ENCODE measurements at places on chromosomes 5 and 9.

GRCh38 chr5:177310757-177311391 lies 824 bp downstream of the MXD3 start:
- no peak for DNase-seq

DNA sequence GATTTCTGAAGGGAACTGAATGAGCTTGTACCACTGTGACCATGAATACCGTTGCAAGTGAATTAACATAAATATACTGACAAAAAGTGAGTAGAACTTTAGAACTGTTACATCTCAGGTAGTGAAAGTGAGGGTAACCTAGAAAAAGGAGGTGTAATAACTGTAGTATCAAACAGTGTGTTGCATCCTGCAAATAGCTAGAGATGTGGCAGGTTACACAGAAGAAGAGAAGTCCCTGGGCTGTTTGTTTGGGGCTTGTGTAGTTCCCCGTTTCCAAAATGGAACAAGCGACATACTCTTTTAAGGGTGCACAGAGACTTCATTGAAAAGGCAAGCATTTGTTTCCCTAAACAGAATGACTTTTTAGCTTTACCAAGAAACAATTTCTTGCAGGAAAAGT lies 214.8 kb downstream of the NR3C1 start:
- no peak for DNase-seq

DNA sequence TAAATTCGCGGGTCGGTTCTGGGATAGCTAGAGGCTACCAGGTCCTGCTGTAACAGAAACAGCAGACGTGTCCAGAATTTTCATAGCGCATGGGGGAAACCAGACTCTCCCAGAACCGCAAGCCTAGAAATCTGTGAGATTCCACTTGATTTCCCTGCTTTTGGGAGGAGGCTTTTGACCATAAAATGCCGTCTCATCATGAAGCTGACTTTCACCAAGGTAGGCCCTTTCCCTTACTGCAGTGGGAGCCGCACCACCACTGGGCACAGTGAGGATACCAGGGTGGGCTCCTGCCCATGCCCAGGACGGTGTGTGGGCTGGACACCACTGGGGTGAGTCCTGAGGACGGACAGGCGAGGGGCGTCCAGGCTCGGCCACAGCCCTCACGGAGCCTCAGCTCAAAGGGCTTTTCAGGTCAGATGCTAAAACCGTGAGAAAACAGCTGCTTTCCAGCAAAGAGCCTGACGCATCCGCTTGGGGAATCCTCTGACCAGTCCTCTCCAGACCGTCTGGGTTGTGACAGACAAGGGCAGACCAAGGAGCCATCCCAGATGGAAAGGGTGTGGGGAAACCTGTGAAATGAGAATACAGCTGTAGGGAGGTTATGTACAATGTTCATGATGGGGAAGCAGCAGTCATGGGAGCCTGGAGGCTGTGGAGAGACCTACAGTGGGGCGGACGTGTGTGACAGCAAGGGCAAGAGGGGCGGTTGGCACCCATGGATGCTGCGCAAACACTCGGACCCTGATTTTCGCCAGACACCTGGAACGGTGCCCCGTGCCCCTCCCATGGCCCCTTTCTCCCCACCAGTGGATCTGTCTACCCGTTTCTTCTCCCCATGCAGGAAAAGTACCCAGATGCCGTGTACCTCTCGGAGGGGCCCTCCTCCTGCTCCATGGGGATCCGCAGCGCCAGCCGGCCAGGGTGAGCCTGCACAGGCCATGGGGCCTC lies 59.2 kb downstream of the IPPK start:
- no peak for DNase-seq

- DNase-seq = peak; percentile 44
Observed at GRCh38 chr5:134184155-134185135, 7.7 kb upstream of the SKP1 start.

- no peak for DNase-seq
Observed at GRCh38 chr5:42612750-42613366, 143.8 kb upstream of the CCDC152 start.

DNA sequence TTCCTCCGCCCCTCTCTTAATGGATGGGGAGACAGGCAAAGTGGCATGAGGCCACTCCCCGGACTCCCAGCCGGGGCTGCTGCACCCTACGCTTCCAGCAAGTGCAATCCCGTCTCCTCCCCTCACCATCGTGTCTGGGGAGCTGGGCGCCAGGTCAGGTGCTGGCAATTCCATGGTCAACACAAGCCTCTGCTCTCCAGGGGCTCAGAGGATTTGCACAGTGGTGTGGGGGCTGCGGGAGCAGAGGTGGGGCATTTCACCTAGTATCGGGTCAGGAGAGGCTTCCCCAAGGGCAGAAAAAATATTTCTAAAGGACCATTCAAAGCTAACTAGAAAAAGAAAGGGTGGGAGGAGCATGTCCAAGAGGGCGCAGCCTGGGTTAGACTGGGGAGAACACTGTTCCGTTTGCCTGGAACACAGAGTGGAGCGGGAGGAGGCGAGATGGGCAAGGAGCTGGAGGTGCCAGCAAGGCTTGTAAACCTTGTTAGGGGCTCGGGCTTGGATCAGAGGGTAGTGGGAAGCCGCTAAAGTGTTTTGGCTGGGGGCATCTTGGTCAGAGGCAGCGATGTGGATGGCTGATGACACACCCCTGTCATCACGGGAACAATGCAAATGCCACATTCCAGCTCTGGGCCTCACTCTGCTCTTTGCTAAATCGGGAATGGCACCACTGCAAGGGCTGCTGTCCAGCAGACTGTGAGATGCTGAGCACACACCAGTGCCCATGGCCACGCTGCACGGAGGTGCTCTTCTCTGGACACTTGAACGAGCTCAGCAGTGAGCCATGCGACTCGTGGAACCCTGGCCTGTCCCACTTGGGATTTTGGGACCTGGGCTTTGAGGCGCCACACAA lies 191.7 kb downstream of the CDK5RAP2 start:
- no peak for DNase-seq

DNA sequence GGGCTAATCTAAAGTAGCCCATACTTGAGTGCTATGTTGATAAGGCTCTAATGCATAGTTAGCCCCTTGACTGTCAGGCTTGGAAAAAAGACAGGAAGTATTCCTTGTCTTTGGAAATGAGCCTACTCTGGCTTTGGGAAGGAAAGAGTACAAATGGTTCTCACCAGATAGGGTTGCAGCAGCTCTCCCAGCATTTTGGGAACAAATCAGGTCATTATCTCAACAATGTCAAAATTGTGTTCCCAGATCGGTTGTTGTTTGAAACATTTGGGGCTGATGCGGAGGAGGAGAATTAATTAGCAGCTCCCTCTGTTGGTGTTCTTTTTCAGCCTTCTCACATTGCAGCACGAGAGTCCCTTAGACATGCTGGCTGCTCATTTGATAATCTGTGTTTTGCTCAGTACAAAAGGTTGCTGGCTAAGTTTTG lies 294.7 kb upstream of the DMRT1 start:
- DNase-seq = no peak

DNA sequence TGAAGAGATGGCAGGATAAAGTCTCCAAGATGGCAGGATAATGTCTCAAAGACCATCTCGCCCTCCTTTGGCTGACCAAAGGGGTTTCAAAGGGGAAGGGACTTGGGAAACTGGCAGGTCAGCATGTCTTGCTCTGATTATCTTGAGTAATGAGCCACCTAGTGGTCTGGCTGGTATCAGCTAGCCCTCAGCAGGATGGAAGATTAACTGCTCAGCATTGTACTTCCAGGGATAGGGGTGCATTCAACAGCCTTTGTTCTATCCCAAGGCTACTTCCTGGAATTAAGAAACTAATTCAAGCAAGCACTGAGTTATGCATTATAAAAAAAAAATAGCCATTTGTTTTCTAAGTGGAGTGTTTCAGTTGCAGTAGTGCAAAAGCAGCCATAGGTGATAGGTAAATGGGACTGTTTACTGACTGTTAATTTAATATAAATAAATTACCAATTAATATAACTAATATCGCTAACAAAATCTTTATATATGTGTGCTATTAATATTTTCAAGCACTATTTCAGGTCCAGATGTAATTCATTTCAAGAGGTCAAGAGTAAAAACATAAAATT lies 555.5 kb downstream of the CDH9 start:
- DNase-seq = no peak

DNA sequence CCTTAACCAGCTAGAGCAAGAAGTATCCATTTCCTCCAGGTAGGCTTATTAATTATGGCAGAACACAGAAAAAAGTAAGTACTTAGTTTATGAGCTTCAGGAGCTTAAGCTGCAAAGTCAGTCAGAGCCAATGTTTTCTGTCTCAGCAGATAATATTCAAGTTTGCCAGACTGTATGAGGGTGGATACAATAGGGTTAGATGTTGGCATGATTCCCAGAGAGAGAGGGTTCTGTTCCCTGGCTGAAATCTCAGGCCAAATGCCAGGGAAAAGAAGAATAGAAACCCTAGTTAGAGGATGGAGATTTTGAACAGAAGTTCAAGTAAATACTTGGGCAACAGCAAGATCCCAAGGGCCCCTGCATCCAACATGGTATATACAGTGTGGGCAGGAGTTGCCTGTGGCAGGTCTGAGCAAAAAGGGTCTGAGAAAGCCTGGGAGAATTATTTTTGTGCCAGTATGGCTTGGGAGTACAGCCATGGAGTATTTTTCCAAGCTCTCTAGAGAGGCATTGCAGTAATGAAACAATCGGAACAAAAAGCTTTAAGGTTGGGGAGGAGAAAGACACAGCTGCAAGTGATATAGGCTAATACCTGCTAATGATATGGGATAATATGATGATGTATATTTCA lies 31.0 kb upstream of the ISOC1 start:
- DNase-seq = no peak

DNA sequence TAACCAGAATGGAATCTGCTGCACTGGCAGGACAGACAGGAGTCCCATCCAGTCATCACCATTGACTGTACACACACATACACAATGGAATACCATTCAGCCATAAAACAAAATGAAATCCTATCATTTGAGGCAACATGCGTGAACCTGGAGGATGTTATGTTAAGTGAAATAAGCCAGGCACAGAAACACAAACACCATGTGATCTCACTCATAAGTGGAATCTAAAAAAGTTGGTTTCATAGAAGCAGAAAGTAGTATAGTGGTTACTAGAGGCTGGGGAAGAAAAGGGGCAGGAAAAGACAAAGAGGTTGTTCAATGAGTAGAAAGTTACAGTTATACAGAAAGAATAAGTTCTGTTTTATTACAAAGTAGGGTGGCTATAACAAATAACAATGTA lies 884.0 kb upstream of the ACO1 start:
- no peak for DNase-seq

- no peak for DNase-seq
Observed at GRCh38 chr5:142863856-142864255, 93.7 kb downstream of the ARHGAP26 start.

DNA sequence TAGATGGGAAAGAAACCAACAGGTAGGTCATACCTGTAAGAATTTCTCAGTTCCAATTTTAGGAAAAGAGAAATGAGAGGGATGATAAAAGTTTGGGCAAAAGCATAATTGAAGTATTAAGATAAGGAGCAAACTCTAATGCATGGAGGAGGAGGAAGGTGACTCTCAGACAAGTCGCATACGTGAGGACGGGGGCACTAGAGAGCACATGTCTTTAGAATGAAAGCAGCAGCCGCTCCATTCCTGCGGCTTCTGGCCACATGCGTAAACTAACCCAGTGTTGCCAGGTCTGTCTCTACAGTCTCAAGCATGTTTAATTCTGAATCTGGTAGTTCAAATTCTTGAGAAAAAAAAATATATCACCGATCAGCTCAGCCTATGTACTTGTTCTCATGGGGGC lies 371.5 kb upstream of the SLC30A5 start:
- no peak for DNase-seq

DNA sequence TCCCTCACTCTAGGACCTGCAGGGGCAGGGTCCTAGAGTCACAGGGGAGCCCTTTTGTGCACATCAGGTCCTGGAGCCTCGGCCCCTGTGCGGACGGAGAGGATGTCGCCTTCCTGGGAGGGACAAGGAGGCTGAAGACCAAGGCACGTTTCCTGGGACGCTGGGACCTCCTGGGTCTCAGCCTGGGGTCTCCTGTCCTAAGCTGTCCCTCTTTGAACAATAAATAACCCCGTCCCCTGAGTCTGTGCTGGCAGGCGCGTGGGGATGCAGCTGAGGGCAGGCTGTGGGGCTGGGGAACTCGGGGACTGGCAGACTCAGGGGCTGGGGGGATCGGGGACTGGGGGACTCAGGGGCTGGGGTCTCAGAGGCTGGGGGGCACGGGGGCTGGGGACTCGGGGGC lies 31.1 kb downstream of the PAEP start:
- DNase-seq = no peak

GRCh38 chr9:13904746-13905145 lies 409.2 kb downstream of the NFIB start:
- no peak for DNase-seq

GRCh38 chr9:79968533-79968932 lies 396.8 kb downstream of the TLE4 start:
- DNase-seq = no peak

GRCh38 chr9:87223392-87224246 lies 274.0 kb upstream of the DAPK1 start:
- DNase-seq = no peak

DNA sequence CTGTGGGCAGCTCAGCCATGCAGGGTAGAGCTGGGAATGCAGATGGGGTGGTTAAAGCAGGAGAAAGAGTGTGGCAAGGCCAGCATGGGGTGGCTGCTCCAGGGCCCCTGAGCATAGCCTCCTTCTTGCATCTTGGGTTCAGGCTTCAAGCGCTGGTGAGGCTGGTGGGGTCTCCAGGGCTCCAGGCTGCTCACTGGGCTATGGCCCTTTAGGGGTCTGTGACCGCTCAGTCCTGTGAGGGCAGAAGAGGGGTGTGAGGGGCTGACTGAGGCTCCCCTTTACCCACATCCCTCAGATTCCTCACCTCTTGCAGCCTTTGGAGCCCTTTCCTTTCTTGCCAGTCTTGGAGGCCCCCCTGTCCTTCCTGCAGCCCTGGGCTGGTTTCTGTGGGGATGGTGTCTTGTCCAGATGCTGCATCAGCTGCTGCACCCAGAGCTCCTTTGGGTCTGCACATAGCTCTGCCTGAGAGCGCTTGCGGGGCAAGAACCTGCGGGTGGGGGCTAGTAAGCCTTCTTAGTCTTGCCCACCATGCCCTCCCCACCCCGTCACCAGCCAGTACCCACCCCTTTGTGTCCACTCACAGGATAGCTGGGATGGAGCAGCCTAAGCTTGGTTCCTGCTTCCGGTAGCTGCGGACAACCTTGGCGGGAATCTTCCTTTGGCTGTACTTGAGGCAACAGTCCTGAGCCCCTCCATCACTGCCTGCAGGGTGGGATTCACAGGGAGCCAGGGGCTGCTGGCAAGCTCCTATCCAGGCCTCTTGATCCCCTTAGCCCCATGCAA lies 549 bp downstream of the CCL21 start:
- DNase-seq = no peak

DNA sequence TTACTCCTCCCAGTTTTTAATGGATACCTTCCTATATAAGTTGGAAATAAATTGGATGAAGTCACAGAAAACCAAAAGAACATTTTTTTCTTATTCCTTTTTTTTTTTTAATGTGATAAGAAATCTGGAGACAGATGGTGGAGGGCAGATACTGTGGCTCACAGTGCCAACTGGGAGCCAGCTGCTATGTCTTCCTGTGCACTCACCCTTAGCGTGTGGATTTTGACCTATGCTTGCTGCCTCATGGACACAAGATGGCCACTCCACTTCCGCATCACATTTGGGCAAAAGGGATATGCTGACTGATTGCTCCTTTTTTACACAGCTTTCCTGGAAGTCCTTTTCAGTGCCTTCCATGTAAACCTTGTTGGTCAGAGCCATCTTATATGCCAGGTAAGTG lies 342.6 kb downstream of the MAN2A1 start:
- DNase-seq = no peak

GRCh38 chr9:69299826-69300225 lies 25.2 kb upstream of the ENTREP1 start:
- DNase-seq = no peak

GRCh38 chr5:1793301-1793740 lies 6.3 kb downstream of the MRPL36 start:
- DNase-seq = no peak

All from T1000 (cell line).